ENCODE measurements at places on chromosomes 16 and 17. TPM values are rescaled to one million over a fixed set of nuclear protein-coding genes. Genes with fewer than 3 reads are reported as not detected.

GRCh38 chr17:68646626-68647526, 45.7 kb upstream of the FAM20A start:
- DNase-seq: no peak

GRCh38 chr17:31672161-31672819, 186.8 kb downstream of the COPRS start:
- DNase-seq: no peak

- DNase-seq: no peak
Measured at GRCh38 chr16:87421003-87421912, 29.1 kb downstream of the MAP1LC3B start.

- DNase-seq: no peak
Measured at GRCh38 chr17:50072925-50073324, 17.0 kb downstream of the ITGA3 start.

DNA sequence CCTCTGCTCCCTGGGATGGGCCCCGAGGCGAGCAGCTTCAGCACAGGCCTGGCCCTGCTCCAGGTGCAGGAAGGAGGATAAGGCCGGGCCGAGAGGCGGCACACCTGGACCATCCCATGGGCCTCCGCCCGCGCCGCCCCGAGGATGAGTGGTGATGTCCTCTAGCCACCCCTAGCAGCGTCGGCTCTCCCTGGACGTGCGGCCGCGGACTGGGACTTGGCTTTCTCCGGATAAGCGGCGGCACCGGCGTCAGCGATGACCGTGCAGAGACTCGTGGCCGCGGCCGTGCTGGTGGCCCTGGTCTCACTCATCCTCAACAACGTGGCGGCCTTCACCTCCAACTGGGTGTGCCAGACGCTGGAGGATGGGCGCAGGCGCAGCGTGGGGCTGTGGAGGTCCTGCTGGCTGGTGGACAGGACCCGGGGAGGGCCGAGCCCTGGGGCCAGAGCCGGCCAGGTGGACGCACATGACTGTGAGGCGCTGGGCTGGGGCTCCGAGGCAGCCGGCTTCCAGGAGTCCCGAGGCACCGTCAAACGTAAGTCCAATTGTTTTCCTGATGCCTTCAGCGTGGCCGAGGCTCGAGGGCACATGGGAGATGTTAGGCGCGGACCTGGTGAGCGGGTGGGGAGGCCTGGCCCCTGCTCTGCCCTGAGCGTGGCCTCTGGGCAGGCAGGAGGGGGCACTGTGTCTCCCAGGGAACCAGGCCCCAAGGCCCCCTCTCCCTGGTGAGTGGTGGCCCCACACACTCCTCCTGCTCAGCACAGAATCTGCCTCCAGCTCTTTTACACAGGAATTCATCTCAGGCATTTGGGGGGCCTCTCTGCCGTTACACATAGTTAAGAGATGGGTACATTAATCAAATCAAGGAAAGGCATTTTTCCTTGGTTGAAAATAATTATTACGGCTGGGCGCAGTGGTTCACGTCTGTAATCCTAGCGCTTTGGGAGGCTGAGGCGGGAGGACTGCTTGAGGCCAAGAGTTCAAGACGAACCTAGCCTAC, 855 bp downstream of the TMEM204 start:
- no peak for DNase-seq

DNA sequence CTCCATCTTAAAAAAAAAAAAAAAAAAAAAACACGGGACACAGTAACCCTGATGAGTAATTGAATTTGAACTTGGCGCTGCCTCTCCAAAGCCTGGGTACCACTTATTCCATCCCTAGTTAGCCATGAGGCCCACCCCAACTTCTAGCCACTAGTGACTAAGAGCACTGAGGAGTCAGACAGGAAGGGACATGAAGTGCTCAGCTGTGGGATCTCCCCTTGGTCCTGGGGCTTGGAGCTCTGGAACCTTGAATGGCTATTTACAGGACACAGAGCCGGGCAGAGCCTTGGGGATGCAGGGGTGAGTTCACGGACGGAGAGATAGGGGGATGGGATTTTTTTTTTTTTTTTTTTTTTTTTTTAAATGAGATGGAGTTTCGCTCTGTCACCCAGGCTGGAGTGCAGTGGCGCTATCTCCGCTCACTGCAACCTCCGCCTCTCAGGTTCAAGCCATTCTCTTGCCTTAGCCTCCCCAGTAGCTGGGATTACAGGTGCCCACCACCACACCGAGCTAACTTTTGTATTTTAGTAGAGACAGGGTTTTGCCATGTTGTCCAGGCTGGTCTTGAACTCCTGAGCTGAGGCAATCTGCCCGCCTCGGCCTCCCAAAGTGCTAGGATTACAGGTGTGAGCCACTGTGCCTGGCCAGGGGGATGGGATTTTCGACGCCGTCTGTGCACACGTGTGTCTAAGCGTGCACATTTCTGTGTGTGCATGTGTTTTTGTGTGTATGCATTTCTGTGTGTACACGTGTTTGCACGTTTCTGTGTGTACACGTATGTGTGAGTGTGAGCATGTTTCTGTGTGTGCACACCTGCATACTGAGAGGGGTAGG, 20.4 kb upstream of the CIBAR2 start:
- DNase-seq: no peak

Gene IGSF6
- 8.4 TPM for polyA plus RNA-seq

Gene ZG16B
- polyA plus RNA-seq: 0.84 TPM

Data from renal pelvis (tissue), 12 donors.